ENCODE measurements at places on chromosomes 7 and 10. TPM values are rescaled to one million over a fixed set of nuclear protein-coding genes. Genes with fewer than 3 reads are reported as not detected.
A peak's percentile ranks its signal among the peaks of the same experiment; 100 is the strongest.

BAMBI gene
- total RNA-seq = 26.4 TPM

CALML3 gene
- total RNA-seq = not detected

MUC12 gene
- 7.0 TPM for total RNA-seq

GRCh38 chr10:117684672-117685211, 142.2 kb downstream of the EMX2 start:
- no peaks in the 10 kb centered on the region for H3K36me3 ChIP-seq
- H3K27me3 ChIP-seq = no peaks in the 10 kb centered on the region
- no peak overlapping the region for H3K27ac ChIP-seq
- peak; percentile 50 for DNase-seq

- H3K27me3 ChIP-seq = no peaks in the 10 kb centered on the region
- H3K27ac ChIP-seq = no peak overlapping the region
- no peak overlapping the region for H3K4me3 ChIP-seq
- H3K36me3 ChIP-seq = no peaks in the 10 kb centered on the region
Observed at GRCh38 chr10:1208366-1209311, 152.5 kb downstream of the WDR37 start.

DNA sequence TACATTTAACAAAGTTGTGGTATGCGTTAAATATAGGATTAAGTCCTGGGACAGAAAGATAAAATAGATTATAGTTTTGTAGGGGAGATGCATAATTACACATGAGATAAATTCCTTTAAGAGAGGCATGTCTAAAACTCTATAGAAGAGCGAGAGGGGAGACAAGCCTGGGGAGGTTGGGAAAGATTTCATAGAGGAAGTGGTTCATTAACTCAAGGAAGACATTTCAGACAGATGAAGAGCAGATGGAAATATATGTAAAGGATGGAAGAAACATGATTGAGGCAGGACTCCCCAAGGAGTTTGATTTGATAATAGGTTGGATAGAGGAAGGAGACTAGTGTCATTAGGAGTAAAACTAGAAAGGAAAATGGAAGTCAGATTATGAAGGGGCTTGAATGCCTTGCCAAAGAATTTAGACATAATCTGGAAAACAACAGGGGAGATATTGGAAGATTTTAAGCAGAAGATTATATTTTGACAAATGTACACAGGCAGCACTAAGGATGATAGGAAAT, 96.1 kb downstream of the PHTF2 start:
- H3K4me1 ChIP-seq = no peaks in the 10 kb centered on the region
- H3K4me3 ChIP-seq = no peak overlapping the region
- no peak for DNase-seq
- H3K27me3 ChIP-seq = no peaks in the 10 kb centered on the region
- H3K36me3 ChIP-seq = no peaks in the 10 kb centered on the region
- H3K27ac ChIP-seq = no peak overlapping the region

DNA sequence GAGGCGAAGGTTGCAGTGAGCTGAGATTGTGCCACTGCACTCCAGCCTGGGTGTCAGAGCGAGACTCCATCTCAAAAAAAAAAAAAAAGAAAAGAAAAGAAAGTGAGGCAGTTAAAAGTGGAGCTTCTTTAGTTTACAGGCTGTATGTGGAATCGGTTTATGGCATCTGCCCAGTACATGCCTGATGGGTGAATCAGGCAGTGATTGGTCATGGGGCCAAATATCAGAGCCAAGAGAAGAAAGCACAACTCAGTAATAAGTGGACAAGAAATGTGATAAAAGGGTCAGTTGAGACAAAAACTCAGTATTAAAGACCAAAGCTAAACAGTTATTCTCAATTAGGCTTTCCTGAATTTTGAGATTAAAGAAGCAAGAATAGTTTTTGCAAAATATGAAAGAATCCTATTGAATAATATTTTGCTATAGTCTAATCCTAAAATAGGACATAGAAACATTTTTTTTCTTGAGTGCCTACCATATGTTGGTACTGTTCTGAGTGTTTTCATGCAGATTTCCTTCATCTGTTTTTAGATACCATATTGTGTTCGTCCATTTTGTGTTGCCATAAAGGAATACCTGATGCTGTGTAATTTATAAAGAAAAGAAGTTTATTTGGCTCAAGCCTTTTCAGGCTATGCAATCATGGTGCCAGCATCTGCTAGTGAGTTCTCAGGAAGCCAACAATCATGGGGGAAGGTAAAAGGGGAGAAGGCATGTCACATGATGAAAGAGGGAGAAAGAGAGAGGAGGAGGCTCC, 14.4 kb downstream of the CDC14C start:
- H3K4me1 ChIP-seq = peaks cover 3% of the 10 kb centered on the region
- DNase-seq = no peak
- no peak overlapping the region for H3K4me3 ChIP-seq
- no peak overlapping the region for H3K27ac ChIP-seq
- no peaks in the 10 kb centered on the region for H3K36me3 ChIP-seq

DNA sequence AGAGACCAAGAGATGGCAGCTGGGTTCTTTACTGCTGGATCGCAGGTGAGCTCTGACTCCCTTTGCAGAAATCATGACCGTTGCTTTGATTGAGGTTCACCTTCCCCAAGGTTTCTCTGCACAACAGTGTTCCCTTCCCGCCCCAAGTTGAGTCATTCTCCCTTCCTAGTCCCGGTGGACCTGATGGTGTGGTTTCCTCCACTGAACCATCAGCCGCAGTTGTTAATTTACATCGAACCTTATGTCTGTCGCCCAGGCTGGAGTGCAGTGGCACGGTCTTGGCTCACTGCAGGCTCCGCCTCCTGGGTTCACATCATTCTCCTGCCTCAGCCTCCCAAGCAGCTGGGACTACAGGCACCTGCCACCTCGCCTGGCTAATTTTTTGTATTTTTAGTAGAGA, 5.8 kb downstream of the ZSCAN25 start:
- H3K36me3 ChIP-seq = peaks cover 84% of the 10 kb centered on the region
- no peak overlapping the region for H3K27ac ChIP-seq
- DNase-seq = no peak
- no peaks in the 10 kb centered on the region for H3K4me1 ChIP-seq

CALHM1 gene
- 0.34 TPM for total RNA-seq

- H3K27ac ChIP-seq = no peak overlapping the region
- peaks cover 4% of the 10 kb centered on the region for H3K27me3 ChIP-seq
- no peak for DNase-seq
- H3K36me3 ChIP-seq = no peaks in the 10 kb centered on the region
- H3K4me3 ChIP-seq = no peak overlapping the region
Observed at GRCh38 chr10:44883593-44884331, 27.4 kb upstream of the TMEM72 start.

GRCh38 chr10:58054881-58055280, 212.8 kb downstream of the IPMK start:
- no peaks in the 10 kb centered on the region for H3K4me1 ChIP-seq
- H3K4me3 ChIP-seq = no peak overlapping the region
- no peak overlapping the region for H3K27ac ChIP-seq
- DNase-seq = no peak
- no peaks in the 10 kb centered on the region for H3K36me3 ChIP-seq

DNA sequence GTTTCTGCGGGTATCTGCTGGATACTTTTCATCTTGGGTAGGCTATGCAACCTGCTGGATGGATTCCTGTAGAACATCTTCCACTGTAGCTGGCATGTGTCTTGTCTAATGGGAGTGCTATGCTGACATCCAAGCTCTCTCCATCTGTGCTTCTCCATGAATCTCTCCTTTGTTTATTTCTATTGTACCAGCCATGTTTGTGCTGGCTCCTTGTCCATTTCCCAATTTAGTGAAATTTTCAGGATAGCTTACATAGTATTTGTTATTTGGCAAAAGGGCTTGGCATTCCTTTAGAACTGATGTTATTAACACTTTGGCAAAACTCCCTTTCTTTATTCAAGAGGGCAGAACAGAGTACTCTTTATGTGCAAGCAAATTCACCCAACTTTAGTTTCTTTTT, 198.0 kb downstream of the CSTF2T start:
- H3K27me3 ChIP-seq = no peaks in the 10 kb centered on the region
- DNase-seq = no peak
- no peaks in the 10 kb centered on the region for H3K36me3 ChIP-seq
- no peak overlapping the region for H3K27ac ChIP-seq
- H3K4me1 ChIP-seq = no peaks in the 10 kb centered on the region

DNA sequence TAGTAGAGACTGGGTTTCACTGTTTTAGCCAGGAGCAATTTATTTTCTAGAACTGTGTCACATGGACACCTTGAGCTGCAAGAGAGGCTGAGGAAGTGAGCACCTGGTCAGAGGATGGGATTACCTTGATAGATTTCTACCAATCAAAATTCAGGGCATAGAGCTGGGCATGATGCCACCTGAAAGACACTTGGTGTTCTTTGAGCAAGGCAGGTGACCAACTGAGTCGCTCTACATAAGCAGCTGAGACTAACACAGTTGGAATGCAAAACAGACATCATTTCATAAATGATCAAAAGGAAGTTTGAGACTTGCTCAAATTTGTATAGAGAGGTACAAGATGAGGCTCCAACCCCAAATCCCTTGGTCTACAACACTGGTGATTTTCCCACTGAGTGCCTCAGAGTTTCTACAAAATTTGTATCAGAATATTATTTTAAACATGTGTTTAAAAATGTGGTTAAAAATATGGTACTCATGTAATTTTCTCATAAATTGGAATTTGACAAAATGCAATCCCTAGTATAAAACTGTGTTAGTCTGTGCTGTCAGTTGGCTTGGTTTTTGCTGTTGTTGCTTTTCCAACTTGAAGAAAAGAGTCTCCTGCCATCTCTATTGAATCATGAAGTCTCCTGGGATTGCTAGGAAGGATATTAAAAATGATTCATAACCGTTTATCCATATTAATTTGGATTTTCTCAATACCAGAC, 156.4 kb upstream of the MDFIC start:
- no peaks in the 10 kb centered on the region for H3K36me3 ChIP-seq
- H3K27ac ChIP-seq = no peak overlapping the region
- no peak for DNase-seq

- no peak for DNase-seq
- no peaks in the 10 kb centered on the region for H3K36me3 ChIP-seq
- no peak overlapping the region for H3K27ac ChIP-seq
- no peaks in the 10 kb centered on the region for H3K27me3 ChIP-seq
Observed at GRCh38 chr10:21521751-21522533, 3.5 kb downstream of the SKIDA1 start.

PHKG1 gene
- 0.61 TPM for total RNA-seq

CASD1 gene
- 18.8 TPM for total RNA-seq

DNA sequence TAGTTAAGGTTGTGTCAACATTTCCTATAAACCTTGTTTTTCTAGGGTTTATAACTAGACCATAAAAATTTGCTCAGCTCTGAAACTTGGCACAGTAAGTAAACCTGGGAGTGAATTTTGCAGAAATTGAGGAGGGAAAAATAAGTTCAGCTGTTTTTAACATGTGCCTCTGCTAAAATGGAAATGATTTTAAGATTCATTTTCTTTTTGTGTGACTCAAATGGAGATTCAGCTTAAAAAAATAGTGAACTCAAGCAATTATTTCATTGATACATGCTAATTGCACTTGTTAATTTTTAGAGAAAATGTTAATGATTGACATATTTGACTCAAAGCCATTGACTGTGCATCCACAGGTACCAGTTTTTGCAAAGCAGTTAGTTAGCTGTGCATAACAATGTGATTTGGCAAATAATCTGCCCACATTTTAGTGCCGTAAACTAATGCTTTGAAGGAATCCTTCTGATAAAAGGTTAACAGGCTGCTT, 68.5 kb upstream of the ZNF438 start:
- H3K27me3 ChIP-seq = no peaks in the 10 kb centered on the region
- no peak overlapping the region for H3K4me3 ChIP-seq
- H3K27ac ChIP-seq = no peak overlapping the region
- no peaks in the 10 kb centered on the region for H3K4me1 ChIP-seq

GRCh38 chr7:21828841-21829240, 116.9 kb downstream of the CDCA7L start:
- no peak overlapping the region for H3K4me3 ChIP-seq
- no peaks in the 10 kb centered on the region for H3K36me3 ChIP-seq
- DNase-seq = no peak
- H3K27ac ChIP-seq = no peak overlapping the region

NEUROD6 gene
- not detected for total RNA-seq

DNA sequence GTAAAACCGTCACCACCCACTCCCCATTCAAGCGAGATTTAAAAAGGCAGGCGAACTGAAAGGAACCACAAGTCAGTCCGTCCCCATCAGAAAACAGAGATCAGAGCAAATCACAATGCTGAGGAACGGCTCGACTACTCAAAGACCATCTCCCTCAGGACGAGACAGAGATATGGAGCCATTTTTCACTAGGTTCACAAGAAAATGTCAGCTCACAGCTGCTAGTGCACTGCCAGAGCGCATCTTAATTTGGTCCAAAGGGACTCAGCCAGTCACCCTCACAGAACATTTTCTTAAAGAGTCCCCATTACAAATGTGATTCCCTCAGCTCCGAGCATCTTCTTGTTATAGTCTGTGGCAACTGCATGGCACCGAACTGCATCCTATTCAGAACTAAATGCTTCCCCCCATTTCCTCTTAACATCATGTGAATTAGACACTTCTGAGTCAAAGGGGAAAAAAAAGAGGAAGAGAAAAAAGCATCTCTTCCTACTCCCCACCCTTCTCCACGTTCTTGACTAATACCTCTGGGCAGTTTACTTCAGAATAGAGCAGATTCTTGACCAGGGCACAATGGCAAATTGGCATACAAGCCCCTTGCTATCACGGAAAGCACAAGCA, 683.9 kb downstream of the MAGI2 start:
- H3K27ac ChIP-seq = no peak overlapping the region
- H3K27me3 ChIP-seq = no peaks in the 10 kb centered on the region
- DNase-seq = no peak
- H3K4me1 ChIP-seq = peaks cover 6% of the 10 kb centered on the region

LRMDA gene
- total RNA-seq = 0.86 TPM

GRCh38 chr7:24870766-24871165, 109.2 kb downstream of the OSBPL3 start:
- H3K36me3 ChIP-seq = no peaks in the 10 kb centered on the region
- no peak overlapping the region for H3K4me3 ChIP-seq
- no peak for DNase-seq
- peaks cover 4% of the 10 kb centered on the region for H3K4me1 ChIP-seq
- no peak overlapping the region for H3K27ac ChIP-seq
- no peaks in the 10 kb centered on the region for H3K27me3 ChIP-seq

FANK1 gene
- not detected for total RNA-seq

GRCh38 chr10:37236093-37236492, 110.7 kb downstream of the ANKRD30A start:
- H3K27me3 ChIP-seq = no peaks in the 10 kb centered on the region
- no peaks in the 10 kb centered on the region for H3K36me3 ChIP-seq
- DNase-seq = no peak
- no peak overlapping the region for H3K27ac ChIP-seq
- H3K4me1 ChIP-seq = no peaks in the 10 kb centered on the region

DNA sequence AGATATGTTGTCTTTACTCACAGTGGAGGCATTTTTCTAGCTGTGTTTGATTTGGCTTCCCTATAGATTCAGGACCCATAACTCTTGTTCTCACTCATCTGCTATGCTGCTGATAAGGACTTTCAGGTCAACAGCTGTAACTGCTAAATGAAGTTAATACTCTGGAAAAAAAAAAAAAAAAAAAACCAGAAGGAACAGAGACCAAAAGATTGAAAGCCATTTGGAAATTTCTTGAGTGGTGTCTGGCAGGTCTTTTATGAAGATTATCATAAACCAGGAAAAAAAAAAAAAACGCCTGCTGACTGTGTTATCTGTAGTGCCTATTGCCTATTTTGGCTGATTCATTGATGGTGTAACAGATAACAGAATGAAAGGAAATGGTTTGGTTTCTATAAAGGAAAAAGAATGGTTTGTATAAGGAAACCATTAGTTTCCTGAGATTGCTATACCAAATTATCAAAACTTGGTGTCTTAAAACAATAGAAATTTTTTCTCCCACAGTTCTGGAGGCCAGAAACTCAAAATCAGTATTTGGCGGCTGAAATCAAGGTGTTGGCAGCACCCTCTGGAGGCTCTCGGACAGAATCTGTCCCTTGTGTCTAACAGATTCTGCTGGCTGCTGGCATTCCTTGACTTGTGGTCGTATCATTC, 60.5 kb upstream of the BET1 start:
- H3K27ac ChIP-seq = no peak overlapping the region
- no peak for DNase-seq
- H3K4me3 ChIP-seq = no peak overlapping the region
